Esophagus muscularis mucosa (tissue), 4 donors: ENCODE measurements at places on chromosomes 6 and 20. TPM values are rescaled to one million over a fixed set of nuclear protein-coding genes. Genes with fewer than 3 reads are reported as not detected.

DNA sequence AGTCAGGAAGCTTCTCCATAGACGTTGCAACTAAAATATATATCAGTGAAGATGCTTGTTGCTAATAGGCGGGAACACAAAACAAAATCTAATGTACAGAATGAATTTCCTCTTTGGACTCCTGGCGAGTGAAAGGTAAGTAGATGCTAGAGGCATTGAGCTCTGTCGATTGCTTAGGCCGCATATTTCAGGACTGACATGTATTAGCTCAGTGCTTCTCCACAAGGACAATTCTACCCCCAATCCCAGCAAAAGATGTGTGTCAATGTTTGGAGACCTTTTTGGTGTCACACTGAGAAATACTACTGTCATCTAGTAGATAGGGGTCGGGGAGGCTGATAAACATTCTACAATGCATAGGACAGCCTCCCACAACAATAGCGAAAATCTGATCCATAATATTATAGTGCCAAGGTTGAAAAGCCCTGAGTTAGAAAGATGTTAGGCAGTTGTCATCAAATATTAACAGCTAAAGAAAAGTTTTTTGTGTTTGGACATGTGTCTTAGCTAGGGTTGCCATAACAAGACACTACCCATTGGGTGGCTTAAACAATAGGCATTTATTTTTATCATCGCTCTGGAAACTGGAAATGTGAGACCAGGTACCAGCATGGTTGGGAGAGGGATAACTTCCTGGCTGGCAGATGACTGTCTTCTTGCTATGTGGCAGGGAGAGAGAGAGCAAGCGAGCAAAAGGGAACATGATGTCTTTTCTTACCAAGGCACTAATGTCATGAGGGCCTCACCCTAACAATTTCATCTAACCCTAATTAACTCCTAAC, 48.0 kb upstream of the BCAS1 start:
- DNase-seq = no peak

DNA sequence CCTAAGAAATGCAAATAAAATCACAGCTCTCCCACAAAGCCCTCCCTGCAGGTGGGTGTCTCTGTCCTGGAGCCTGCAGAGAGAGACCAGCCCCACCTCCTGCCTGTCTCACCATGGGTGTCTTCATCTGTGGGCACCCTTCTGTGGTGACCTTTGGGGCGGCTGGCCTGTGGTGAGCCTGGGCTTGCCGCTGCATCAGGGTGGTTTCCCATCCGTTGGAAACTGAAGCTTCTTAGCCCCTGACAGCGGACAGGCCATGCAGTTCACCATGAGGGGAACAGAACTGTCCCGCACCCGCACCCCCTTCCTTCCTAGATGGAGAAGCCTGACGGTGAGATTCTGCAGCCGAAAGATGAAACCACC, 42.3 kb upstream of the FRMD1 start:
- DNase-seq = no peak

The STMN3 gene
- 47.4 TPM for total RNA-seq

The C6orf62 gene
- total RNA-seq = 50.5 TPM

DNA sequence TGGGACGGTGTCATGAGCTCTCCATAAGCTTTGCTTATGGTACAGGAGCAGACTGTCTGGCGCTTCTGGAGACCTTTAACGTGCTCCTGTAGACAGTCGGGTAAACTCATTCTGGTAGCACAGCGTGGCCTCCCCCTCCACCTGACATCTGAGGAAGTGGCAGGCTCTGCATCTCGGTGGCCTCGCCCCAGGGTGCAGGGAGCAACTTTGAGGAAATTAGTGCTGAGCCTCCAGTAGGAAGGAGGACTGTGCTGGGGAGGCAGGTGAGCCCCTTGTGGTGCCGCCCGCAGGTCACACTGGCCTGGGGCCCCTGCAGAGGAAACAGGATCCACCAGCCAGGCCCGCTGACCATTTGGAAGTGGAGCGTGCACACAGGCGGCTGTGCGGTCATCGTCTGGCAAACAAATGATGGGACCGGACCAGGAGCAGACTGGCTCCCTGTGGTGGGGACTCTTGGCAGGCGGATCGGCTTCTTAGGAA, 57.9 kb downstream of the SYNJ2 start:
- no peak for DNase-seq

- no peak for DNase-seq
Observed at GRCh38 chr6:139060332-139060731, 31.8 kb downstream of the ABRACL start.

DNA sequence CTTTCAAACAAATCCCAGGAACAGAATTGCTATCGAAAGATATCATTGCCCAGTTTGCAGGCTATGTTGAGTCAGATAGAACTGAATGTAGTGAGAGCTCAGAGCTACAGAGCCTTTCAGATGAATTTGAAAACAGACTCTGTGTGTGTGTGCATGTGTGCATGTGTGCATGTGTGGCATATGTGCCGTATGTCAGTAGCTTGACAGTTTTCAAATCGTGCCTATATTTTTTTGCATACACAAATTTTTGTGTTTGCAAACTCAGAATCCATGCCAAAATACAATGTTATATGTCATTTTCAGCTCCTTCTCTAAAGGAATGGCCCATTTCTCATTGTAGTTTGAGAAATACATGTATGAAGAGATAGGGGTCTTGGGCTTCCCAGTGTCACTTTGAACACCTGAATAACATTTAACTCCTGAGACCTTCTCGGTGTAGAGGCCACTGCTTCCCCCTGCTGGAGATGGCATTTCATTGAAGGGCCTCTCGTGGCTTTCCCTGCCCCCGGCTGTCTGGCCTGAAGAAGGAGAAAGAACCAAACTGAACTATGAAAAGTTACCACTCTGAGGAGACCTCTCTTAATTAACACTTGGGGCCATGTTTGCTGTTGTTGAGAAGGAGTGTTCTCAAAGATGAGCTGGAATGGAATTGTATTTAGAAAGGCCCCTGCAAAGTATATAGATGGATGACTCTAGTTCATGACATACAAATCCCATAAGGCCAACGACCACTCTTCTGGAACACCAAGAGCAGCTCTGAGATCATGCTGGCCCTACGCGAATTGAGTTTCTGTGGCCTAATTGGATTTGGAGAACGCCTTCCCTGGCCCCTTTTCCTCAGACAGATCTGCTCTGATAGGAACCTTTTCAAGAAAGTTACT, 58.7 kb downstream of the VAPB start:
- no peak for DNase-seq

DNA sequence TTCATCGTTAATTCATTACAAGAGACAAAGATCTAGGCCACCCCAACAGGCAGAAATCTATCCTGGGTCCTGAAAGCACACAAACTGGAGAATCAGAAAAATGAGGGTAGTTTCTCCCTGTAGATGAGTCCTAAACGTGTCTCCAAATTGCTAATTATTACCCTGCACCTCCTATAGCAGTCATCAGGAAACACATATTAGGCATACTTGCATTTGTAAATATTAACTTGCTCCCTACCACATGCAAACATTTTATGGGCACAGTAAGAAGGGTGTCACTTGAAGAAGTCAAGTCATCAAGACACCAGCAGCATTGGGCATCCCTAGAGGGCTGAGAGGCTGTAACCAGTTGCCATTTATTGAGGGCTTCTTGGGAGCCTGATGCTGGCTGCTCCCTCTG, 17.9 kb upstream of the SIRPB1 start:
- no peak for DNase-seq

GRCh38 chr6:24340998-24341938, 16.6 kb downstream of the DCDC2 start:
- no peak for DNase-seq

The MCHR2 gene
- total RNA-seq = not detected

DNA sequence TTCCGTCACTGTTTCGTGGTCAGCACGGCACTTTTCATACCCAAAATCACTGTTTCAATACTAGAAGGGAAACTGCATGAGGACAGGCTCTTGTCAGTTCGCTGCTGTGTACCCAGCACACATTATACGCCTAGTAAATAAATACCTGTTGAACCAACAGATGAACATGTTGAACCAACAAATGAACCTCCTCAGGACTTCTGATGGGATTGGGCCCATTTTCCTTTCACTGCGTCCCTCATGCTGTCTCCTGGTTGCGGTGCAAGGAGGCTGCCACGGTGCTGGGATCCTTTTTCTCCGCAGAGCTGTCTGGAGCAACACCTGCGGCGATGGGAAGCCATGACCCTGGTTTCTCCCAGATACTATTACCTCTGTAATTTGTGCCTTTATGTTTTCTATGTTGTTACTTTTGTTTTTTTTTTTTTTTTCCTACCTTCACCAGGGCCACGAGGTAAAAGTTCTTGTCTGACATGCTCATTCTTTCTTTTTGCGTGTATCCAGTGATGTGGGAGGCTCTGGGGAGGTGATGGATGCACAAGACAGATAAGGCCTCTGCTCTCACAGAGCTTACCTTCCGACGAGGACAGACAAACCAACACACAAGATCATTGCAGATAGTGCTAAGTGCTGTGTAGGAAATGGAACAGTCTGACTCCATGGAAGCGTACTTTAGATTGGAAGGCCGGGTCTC, 1.1 kb downstream of the VAPB start:
- no peak for DNase-seq

The SPINT3 gene
- total RNA-seq = not detected

GRCh38 chr20:9395971-9396370, 118.4 kb upstream of the LAMP5 start:
- DNase-seq = no peak

DNA sequence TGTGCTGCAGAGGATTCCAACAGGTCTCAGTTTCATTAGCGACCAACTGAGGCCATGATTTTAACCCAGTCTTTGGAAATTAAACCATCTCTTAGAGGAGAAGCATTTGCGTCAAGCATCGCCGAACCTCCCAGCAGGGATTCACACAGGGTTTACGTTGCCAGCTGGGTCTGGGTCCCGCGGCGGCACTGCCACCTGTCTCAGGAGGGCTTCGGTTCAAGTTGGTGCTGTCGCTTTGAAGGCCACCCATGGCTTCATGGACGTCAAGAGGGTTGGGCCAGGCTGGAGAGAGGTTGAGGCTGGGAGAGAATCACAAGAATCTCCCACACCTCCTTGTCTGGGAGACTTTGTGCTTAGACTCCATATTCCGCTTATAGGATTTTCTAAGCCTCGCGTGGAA, 43.0 kb upstream of the FRMD1 start:
- peak; percentile 74 for DNase-seq

DNA sequence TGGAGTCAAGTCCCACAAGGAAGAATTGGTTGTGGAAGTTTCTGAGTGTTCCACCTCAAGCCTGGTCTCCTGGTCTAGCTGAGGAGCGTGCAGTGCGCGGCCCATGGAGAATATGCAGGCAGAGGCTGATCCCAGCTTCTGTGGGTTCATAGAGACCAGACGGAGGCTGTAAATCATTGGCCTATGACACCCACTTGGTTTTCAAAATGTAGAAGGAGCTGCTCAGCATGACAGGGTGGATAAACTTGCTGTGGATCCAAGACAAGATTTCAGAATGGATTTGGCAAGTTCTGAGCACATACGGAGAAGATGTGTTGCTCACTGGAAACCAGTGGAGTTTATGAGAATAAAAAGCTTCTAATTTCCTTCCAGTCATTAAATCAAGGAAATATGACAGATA, 744 bp downstream of the KIF25 start:
- peak; percentile 50 for DNase-seq

DNA sequence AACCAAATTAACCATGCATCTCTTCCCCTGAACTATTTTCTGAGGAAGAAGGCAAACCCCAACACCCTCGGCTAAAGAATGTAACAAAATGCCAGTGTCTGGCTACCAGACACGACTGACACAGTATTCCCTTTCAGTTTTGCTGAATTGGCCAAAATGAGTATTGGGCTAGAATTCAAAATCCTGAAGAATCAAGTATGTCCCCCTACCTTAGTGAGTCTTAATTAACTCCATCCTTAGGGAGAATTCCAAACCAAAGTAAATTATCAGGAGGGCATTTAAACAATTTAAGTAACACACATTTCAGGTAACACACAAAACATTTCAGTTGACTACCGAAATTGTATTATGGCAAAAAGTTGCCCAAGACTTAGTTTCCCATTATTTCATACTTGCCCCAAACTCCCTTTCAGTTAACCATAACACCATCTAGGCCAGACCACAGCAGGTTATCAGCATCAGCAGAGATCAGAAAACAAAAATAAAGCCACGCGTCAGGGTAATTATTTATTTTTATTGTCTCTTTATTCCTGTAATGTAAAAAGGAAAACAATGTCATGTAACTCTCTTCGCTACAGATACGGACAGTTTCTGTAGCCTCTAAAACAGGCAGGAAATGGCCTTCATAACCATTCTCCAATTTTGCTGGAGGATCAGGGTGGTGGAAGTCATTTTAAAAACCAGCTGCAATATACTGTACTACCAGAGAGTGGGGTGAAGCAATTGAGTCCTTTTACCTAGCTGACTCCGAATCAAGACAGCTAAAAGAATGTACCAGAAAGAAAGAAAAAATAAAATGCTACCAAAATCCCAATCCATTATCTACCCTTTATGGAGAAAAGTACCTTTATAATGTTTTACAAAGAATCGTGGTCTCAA, 1.9 kb downstream of the SNX5 start:
- DNase-seq = no peak

- DNase-seq = no peak
Observed at GRCh38 chr6:116409756-116410155, 39.0 kb downstream of the DSE start.

DNA sequence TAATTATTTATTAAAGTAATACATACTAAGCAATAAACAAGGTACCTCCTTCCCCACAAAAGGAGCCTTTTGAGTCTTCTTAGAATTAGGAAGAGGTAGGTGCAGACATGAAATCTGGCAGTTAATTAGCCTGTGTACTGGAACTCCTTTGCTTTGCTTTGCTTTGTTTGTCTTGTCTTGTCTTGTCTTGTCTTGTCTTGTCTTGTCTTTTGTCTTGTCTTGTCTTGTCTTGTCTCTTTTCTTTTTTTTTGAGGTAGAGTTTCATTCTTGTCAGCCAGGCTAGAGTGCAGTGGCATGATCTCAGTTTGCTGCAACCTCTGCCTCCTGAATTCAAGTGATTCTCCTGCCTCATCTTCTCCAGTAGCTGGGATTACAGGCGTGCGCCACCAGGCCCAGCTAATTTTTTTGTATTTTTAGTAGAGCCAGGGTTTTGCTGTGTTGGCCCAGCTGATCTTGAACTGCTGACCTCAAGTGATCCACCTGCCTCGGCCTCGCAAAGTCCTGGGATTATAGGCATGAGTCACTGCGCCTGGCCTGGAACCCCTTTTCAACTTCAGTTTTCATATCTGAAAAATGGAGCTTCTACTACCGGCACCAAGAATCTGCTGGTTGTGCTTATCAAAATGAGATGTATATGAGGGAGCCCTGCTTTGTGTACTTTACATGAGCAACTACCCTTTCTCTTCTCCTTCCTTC, 301.2 kb downstream of the CDKAL1 start:
- no peak for DNase-seq

- peak; percentile 95 for DNase-seq
Observed at GRCh38 chr6:169141671-169142537, 111.7 kb downstream of the THBS2 start.

- DNase-seq = no peak
Observed at GRCh38 chr20:17992847-17993513, 24.2 kb downstream of the MGME1 start.

- DNase-seq = no peak
Observed at GRCh38 chr6:15137086-15137485, 108.8 kb upstream of the JARID2 start.

DNA sequence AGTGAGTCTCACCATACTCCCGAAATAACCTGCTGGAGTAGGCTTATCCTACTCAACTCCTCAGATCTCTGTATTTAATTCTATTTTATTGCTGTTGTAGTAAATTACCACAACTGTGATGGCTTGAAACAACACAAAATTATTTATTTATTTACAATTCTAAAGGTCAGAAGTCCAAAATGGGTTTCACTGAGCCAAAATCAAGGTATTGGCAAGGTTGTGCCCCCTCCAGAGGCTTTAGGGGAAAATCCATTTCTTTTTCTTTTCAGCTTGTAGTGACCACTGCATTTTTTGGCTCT, 869 bp upstream of the SLC17A2 start:
- no peak for DNase-seq
